ENCODE measurements at places on chromosomes 6 and 20.
A peak's percentile ranks its signal among the peaks of the same experiment; 100 is the strongest.

DNA sequence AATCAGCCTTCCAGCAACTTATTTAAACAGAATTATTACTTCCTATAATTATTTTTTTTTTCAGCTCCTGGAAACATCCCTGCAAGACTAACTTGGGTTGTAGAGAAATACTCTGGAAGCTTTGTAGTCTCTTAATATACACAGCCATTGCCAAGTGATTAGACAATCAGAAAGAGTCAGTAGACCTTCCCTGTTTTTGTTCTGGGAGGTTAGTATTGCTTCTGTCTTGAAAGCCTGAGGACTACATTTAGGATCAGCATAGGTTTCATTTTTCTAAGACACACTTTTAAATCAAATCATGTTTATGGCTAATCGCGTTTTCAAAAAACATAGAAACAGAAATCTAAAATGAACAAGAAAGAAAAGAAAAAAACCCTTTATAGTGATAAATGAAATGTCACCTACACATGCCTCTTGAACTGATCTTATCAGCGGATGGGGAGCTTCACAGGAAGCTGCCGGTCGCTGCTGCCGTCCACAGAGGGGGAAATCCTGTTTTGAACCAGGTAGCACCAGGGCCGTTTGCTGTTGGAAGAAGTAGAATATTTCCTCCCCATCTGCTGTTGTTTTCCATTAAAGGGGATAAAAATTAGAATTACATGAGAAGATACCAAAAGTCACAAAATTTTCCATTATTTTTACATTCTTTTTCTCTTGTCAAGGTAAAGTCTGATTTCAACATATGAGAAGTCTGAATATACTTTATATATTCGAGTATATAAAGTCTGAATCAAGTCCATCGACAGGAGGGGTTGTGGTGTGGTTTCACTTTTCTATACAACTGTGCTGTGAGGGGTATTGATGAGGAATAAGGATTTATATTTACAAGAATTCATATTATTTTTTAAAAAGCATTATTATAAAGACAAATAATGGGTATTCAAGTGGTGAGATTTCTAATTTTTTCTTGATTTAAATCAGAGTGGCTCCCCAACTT is 94.6 kb downstream of the ARMC2 start:
- no peak for DNase-seq

GRCh38 chr6:139442188-139442671 is 67.8 kb upstream of the CITED2 start:
- no peak for DNase-seq

DNA sequence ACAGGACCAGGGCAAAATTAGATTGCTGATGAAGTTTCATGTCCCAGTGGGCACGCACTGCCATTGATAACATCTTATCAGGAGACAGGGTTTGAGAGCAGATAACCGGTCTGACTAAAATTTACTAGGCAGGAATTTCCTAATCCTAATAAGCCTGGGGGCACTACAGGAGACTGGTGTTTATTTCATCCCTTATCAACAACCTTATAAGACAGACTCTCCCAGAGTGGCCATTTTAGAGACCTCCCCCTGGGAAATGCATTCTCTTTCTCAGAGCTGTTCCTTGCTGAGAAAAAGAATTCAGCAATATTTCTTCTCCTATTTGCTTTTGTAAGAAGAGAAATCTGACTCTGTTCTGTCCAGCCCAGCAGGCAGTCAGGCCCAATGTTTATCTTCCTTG is 423.4 kb upstream of the IMPG1 start:
- DNase-seq: no peak

DNA sequence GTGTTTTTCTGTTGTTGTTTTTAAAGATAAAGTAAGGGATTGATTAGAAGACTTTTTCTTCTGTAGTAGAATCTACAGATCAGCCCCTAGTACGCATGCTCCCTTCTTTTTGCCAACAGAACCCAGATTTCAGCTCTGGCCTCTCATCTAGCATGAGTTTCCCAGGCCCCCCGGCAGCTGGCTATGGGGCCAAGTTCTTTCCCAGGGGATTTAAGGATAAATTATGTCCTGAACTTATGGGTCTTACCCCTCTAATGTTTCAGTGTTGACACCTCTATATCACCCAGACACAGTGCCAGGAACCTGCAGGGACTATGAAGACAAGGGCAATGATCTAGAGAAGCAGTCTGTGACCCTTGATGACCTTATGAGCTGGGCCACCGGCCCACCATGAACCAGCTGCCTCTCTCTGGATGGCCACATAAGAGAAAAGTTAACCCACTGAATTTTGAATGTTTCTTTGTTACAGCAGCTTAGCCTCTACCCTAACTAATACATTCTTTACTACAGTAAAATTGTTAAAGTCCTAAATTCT is 150.5 kb downstream of the UNC5CL start:
- no peak for DNase-seq

- no peak for DNase-seq
These were observed 159.9 kb upstream of the TOP1 start for GRCh38 chr20:40868551-40869217.

DNA sequence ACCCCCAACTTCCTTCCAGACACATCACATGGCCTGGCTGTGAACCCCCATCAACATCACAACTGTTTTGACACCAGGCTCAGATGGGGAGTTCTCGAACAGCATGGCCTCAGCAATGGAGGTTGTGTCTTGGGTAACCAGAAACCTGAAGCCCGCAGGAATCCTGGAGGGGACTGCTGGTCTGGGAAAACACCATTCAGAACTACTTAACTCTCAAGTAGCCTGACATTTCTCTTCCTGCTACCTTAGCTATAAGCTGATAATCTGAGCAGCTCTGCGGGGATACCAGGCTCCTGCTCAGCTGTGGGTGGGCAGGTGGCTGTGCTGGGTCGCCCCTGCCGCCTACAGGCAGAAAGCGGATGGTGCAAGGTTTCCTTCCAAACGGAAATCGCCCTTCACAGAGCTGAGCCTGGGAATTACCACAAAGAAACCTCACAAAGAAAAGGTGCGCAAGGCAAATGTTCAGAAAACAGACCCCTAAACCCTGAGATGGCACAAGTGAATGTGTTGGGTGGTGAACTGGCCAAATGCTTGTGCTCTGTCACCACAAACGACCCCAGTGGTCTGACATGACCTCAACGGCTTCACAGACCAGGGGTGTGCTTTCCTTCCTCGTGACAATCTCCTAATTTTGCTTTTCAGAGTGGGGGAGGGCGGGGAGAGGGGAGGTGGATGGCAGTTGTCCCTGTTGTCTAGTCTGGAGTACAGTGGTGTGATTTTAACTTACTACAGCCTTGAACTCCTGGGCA is 29.5 kb downstream of the SNX5 start:
- peak; percentile 35 for DNase-seq

DNA sequence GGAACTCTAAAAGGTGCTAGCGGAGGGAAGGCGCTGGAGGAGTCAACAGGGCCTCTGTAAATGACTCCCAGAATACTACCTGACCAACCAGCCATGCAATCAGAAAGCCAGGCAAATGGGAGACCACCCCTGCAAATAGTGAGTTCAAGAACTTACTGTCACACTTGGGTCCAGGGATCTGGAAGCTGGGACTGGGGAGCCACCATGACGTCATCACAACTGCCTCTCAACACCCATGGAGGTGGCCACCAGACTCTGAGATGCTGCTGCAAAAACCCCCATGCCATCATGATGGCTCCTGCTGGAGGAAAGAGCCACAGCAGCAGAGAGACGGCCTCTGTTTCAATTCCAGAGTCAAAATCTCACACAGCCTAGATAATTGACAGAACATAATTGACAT is 8.5 kb upstream of the PDYN start:
- no peak for DNase-seq

DNA sequence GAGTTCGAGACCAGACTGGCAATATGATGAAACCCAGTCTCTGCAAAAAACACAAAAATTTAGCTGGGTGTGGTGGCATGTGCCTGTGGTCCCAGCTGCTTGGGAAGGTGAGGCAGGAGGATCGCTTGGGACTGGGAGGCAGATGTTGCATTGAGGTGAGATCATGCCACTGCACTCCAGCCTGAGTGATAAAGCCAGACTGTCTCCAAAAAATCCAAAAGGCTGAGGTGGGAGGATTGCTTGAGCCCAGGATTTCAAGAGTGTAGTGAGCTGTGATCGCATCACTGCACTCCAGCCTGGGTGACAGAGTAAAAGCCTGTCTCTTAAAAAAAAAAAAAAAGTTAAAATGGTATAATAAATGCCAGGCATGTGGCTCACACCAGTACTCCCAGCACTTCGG is 1.3 kb upstream of the PTCRA start:
- DNase-seq: no peak

GRCh38 chr6:41813469-41813868 is 26.0 kb downstream of the TOMM6 start:
- no peak for DNase-seq

DNA sequence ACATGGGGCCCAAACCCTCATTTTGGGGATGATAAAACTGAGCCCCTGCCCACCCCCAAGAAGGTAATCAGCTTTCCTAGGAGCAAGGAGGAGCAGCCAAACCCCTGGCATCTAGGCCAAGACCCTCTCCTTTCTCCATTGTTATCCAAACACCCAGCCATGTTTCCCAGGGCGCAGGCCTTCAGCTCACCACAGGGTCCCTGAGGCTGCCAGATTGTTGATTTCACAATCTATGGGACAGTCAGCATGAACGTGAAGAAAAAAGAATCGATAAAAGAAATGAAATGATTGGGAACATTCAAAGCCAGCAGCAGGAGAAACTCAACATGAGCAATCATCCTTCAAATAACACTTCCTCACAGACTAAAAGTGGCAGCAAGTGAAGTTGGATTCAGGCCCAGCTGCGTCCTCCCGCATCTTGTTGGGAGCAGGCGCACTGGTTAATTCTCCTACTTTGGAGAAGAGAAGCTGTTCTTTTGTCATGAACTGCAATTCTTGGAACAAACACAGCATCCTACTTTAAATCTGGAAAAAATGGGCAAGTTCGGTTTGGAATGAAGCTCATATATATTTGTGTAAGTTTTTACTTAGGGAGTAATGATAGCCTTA is 241.8 kb upstream of the PRDM1 start:
- no peak for DNase-seq
